Activated T-cell treated with anti-CD3 and anti-CD28 coated beads for 4 hours (primary cell): ENCODE measurements at places on chromosomes 2 and 18.

GRCh38 chr18:22200611-22201225, 31.3 kb downstream of the GATA6 start:
- DNase-seq, result no peak

GRCh38 chr2:134261398-134262131, 7.7 kb downstream of the MGAT5 start:
- no peak for DNase-seq

DNA sequence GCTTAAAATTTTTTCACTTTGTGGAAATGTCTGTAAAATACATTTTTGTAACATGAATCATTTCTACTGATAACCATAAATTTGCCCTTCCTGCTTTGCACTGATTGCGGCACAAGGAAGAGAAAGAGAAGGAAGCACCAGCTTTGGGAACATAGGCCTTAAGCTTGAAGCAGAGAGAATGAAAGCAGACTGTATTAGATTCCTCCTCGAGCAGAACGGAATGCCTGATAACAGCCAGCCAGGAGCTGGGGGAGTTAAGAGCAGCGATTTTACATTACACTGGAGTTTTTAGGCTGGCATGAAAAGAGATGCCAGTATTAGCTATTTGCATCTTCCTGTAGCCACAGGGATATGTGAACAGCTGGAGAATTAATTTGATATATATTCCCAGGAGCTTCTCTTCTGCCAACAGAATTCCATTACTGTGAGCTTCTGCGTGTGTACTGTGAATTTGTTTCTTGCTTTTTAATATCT, 33.5 kb downstream of the CRIM1 start:
- no peak for DNase-seq

- DNase-seq, result no peak
Measured at GRCh38 chr2:189514104-189514503, 66.5 kb downstream of the SLC40A1 start.

GRCh38 chr2:70182689-70183088, 8.1 kb downstream of the C2orf42 start:
- no peak for DNase-seq

DNA sequence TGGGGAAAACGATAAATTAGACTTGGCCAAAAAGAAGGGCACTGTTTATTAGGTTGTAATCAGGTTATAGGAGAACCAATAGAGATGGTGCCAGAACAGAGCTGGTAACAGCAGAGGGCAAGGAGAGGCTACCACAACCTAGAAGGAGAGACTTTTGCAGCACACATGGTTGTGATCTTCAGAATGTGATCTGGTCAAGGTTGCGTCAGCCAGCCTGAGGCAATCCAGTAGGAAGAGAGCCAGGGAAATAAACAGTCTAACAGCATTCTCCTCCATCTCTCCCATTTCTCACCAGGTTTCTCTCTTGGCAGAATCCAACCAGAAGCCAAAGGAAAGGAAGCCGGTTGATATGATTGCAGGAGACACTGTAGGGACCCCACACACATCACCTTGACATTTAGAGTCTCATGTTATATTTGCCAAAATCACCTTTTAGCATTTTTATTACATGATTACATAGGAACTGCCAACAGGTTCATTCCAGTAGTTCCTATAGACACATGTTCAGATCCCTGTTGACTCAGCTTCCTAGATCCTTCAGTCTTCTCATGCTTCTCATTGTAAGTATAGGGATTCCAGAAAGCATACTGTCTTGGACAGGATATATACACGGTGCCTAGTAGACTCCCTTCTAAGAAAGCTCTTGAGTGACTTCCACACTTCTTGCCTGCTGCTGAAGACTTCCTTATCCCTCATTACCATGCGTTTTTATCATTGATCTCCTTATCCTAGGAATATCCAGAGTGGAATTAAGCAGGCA, 17.6 kb upstream of the SPATS2L start:
- no peak for DNase-seq

- DNase-seq, result no peak
Measured at GRCh38 chr2:219739866-219740440, 112.5 kb downstream of the SLC4A3 start.

GRCh38 chr2:26959331-26959730, 11.1 kb upstream of the MAPRE3 start:
- no peak for DNase-seq

DNA sequence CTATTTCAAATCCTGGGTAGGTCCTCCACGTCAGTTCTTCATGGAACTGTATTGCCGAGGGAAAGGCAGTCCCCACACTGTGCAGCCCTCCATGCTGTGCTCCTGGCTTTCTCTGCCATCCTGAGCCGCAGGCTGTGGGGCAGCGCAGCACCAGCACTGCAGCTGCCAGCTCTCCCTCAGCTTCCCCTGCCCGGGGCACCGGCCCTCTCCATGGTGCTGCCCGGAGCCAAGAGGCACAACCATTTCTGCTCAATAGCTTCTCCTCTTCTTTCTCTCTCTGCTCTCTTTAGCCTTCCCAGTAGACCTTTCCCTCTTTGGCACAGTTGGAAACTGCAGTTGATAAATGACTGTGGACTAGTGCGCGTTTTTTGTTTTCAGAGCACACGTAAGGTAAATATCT, 12.1 kb downstream of the ANKRD23 start:
- no peak for DNase-seq

DNA sequence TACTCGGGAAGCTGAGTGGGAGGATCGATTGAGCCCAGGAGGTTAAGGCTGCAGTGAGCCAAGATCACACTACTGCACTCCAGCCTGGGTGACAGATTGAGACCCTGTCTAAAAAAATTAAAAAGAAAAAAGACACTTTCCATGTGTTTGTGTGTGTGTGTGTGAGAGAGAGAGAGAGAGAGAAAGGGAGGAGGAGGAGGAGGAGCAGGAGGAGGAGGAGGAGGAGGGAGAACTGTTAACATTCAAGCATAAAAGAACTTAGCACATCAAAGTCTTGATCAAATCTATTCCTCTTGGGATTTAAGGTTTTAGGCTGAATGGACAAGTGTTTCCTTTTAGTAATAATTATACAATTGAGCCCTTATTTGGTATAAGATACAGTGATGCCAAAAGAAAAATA, 75.5 kb downstream of the SPOPL start:
- DNase-seq, result no peak

DNA sequence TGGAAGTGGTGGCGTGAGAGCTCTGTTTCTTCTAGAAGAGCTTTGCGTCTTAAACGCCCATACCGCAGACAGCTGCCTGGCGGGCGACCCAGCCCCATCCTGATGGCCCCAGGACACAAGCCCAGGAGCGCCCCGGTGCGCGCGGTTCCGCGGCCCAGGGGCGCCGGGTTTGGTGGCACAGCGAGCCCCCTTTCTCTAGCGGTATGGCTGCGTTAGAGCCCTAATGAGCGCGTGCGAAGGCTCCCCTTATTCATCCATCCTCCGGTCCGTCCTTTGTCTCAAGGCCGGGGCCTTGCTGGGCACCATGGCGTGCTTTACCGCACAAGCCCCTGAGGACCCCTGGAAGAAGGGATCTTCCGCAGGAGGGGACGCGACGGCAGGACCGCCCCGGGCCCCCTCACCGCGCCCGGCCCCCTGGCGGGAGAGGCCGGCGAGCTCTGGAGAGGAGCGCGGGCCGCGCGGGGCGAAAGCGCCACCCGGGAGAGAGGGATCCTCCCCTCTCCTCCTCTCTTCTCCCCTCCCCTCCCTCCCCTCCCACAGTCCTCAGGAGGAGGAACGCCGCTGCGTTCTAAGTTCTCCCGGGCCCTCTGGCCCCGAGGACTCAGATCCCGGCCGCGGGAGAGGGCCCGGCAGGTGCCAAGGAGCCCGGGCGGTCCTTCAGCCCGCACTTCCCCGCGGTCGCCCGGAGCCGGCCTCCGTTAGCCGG, 626 bp upstream of the SLC1A4 start:
- peak; percentile 11 for DNase-seq

- DNase-seq, result no peak
Measured at GRCh38 chr18:33594799-33595198, 16.8 kb downstream of the ASXL3 start.

GRCh38 chr2:112831946-112832840, 4.4 kb downstream of the IL1B start:
- no peak for DNase-seq

- DNase-seq, result no peak
Measured at GRCh38 chr2:190535121-190535439, 558 bp upstream of the NEMP2 start.

DNA sequence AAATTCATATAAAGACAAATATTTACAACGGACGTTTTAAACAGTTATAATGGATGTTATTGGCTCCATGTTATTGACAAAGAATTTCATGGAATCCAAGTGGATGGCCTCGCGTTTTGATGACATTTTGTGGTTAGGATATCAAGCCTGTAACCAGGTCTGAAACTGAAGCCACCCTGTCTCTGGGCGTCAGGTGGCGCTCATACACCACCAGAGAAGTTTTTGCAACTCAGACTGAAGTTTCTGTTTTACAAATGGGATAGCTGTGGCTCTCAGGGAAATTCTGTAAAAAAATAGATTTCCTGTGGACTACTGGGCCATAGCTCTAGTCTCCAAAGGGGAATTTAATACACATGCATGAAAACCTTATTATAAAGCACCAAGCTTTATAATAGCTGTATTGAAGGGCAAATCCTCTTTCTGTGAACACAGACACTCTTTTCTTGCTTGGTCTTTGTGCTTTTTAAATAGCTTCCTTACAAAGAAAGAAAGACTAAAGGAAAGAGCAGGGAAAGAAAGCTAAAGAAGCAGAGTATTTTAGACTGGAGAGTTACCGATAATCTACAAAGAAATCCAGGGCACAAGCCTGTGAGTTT, 86.7 kb downstream of the C18orf54 start:
- no peak for DNase-seq

GRCh38 chr2:44324971-44325426, 36.3 kb downstream of the PREPL start:
- DNase-seq, result no peak

- DNase-seq, result no peak
Measured at GRCh38 chr2:3606028-3606369, 11.1 kb downstream of the COLEC11 start.

GRCh38 chr18:3901811-3902210, 451.8 kb downstream of the TGIF1 start:
- no peak for DNase-seq

- no peak for DNase-seq
Measured at GRCh38 chr2:166612214-166612613, 118.2 kb upstream of the SCN7A start.

GRCh38 chr2:157922336-157922735, 46.2 kb upstream of the ACVR1 start:
- no peak for DNase-seq

DNA sequence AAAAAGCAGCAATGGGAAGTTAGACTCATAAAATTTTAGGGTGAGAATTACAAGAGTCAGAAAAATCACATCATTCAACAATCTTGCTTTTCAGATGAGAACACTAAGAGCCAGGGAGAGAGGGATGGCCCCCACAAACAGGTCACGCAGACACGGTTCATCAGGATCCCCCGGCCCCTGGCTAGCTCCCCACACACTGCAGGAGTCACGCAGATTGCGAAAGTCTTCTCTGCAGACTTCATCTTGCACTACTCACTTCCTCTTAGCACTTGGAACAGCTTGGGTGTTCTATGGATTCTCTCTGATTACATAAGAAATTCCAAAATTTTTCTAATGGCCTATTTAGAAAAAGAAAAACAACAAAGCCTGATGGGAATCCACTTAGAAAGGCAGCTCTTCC, 21.6 kb upstream of the SULT1C2 start:
- no peak for DNase-seq

- DNase-seq, result no peak
Measured at GRCh38 chr2:226352941-226353560, 446.6 kb downstream of the IRS1 start.

GRCh38 chr2:158457826-158458616, 1.3 kb downstream of the PKP4 start:
- peak; percentile 37 for DNase-seq

DNA sequence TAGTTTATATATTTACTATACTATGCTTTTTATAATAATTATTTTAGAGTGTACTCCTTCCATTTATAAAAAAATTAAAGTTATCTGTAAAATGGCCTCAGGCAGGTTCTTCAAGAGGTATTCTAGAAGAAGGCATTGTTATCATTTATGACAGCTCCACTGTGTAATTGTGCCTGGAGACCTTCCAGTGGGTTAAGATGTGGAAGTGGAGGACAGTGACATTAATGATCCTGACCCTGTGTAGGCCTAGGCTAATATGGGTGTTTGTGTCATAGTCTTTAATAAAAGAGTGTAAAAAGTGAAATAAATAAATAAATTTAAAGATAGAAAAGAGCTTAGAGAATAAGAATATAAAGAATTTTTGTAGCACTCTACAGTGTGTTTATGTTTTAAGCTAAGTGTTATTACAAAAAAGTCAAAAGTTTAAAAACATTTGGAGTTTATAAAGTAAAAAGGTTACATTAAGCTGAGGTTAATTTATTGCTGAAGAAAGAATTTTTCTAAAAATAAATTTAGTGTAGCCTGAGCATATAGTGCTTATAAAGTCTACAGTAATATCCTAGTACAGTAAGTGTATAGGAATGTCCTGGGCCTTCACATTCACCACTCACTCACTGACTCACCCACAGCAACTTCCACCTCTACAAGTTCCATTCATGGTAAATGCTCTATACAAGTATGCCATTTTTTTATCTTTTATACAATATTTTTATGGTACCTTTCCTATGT, 190.0 kb upstream of the SESTD1 start:
- no peak for DNase-seq

DNA sequence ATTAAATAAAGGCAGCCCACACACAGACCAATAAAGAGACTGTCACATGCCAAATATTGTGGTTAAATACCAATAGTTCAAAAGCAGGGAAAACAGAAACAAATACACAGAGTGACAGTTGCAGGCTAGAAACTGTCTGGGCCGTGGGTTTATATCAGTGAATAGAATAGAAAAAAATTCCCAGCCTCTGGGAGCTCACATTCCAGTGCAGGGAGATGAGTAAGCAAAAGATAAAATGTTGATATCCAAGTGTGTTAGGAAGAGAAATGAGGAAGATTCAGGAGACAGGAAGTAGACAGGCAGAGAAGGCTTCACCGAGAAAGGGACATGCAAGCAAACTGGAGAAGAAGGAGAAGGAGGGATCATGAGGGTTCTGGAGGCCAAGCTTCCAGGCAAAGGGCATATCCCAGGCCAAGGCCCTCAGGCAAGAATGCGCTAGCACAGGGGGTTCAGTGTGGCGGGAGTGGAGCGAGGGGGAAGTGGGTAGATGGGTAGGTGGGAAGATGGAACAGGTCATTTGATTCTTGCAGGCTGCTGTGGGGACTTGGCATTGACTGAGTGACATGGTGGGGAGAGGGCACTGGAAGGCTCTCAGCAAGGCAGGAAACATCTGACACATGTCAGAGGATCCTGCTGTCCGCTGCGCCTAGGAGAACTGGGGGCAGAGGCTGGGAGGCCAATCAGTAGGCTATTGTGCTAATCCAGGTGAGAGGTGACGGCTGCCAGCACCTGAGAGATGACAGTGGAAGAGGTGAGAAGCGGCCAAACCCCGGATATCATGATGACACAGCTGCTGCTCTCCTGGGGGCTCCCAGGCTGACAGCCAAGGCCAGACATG, 89.2 kb downstream of the ZBTB7C start:
- DNase-seq, result no peak
